ENCODE measurements at places on chromosomes 7 and 10.

DNA sequence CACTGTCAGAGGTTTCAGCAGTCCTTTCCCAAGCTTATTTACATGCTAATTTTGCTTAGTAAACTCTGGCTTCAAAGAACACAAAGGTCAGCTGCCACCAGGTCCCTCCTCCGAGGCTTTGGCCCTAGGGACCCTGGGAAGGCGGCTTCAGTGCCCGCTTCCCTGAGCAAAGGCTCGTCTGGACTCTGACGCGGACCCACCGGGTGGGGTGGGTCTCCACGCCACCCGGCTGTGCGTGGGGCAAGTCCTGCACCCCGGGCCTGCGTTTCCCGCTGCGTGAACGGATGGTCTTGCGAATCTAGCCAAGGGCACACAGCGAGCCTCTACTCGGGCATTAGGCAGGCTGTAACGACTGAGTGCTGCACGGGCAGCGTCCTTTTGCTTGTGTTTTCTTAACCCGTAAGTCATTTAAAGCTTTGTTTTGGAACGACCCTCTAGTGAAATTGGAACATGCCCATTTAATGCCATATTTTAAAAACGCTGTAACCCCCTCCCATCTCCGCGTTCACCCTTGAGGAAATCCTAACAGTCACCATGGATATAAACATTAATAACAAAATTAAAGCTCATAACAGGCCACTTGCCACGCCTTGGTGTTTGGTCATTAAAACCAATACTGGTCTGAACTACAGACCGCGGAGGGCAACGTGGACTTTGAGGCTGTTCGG, 828 bp downstream of the BNIP3 start:
- H3K4me3 ChIP-seq = peak overlapping the region; percentile 82
- H3K27ac ChIP-seq = peak overlapping the region; percentile 65
- H3K4me1 ChIP-seq = peaks cover 42% of the 10 kb centered on the region
- H3K27me3 ChIP-seq = no peaks in the 10 kb centered on the region
- no peak for DNase-seq

- peaks cover 6% of the 10 kb centered on the region for H3K27me3 ChIP-seq
- H3K4me1 ChIP-seq = no peaks in the 10 kb centered on the region
- no peak overlapping the region for H3K4me3 ChIP-seq
Observed at GRCh38 chr10:92656266-92656961, 33.3 kb upstream of the HHEX start.

DNA sequence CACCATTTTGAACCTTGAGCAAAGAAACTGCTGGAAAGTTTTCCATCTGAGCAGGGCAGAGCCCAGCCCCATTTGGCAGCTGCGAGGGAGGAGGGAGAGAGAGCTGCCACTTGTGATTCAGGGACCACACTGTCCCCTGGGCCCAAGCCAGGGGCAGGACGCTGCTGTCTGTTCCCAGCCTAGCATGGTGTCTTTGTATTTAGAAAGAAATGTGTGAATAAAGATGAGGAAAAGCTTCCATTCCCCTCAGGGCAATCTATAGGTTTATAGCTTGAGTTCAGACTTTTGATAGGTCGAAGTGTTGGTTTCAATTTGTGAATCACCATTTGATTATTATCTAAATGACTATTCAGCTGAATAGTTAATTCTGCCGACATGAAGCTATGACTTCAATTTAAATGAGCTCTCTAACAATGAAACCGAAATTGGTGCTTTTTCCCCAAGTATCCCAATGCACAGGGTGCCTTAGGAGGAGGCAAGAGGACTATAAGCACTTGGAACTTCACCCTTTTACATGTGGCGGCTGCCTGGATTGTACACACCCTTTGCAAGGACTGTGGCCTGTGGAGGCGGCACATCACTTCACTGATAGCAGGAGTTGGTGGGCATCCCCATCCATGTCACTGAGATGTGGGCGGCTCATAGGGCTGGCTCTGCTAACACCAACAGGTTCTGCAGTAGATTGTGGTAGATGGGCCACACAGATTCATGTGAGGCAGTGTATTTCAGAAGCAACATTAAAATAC, 223.5 kb downstream of the CCDC3 start:
- H3K27ac ChIP-seq = no peak overlapping the region
- H3K4me3 ChIP-seq = no peak overlapping the region
- H3K27me3 ChIP-seq = no peaks in the 10 kb centered on the region
- DNase-seq = peak; percentile 18

GRCh38 chr7:113775401-113775800, 143.4 kb downstream of the PPP1R3A start:
- H3K27me3 ChIP-seq = no peaks in the 10 kb centered on the region
- H3K4me1 ChIP-seq = no peaks in the 10 kb centered on the region
- no peak overlapping the region for H3K4me3 ChIP-seq
- no peak for DNase-seq

- no peak overlapping the region for H3K27ac ChIP-seq
- no peaks in the 10 kb centered on the region for H3K27me3 ChIP-seq
- no peak for DNase-seq
- H3K4me1 ChIP-seq = peaks cover 58% of the 10 kb centered on the region
- no peak overlapping the region for H3K4me3 ChIP-seq
Observed at GRCh38 chr7:135207406-135208101, 3.8 kb downstream of the WDR91 start.

DNA sequence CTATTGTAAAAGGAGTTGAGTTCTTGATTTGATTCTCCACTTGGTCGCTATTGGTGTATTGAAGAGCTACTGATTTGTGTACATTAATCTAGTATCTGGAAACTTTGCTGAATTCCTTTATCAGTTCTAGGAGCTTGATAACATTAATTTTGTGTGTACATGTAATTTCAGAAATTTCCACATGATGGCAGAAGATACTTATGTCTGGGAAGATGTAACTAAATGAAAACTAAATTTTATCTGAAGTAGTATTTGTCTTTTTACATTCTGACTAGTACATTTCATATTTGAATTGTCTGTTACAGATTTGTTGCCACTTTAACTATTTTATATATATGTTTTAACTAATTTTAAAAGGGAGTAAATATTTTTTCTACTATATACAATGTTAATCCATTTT, 27.6 kb downstream of the SDHAF3 start:
- H3K27ac ChIP-seq = no peak overlapping the region
- H3K4me3 ChIP-seq = no peak overlapping the region
- H3K4me1 ChIP-seq = peaks cover 3% of the 10 kb centered on the region
- H3K27me3 ChIP-seq = no peaks in the 10 kb centered on the region
- DNase-seq = no peak
- peaks cover 29% of the 10 kb centered on the region for H3K36me3 ChIP-seq

DNA sequence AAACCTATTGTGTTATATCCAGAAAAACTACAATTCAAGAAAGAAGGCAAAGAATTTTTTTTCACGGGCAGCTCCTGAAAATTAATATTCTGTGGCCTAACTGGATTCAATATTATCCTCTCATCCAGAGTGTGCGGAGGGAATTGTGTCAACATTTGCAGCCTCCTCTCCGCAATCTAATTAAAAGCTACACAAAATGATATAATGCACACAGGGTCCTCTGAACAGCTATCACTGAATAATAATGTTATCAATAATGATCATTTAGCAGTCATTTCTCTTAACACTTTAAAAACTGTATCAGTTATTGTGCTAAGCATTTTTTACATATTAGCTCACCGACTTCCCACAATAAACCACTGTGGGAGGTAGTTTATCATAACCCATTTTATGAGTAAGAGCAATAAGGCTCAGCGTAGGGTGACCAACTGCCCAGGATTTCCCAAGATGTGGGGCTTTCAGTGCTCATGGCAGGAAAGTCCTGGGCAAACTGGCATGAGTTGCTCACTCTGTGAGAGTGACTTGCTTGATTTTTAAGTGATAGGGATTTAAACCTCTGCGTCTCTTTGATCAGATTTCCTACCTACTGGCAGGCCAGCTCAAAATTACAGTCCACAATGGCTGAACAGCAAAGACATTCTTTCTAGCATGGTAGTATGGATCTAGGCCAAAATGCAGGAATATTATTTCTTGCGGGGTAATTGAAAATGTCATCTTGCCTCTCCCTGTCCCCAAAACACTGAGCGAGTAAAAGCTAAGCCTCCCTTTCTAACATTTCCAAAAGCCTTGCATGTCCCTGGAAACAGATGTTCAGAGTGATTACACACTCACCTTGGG, 65.7 kb downstream of the AOAH start:
- peaks cover 14% of the 10 kb centered on the region for H3K4me1 ChIP-seq
- H3K27ac ChIP-seq = no peak overlapping the region
- no peak for DNase-seq
- no peaks in the 10 kb centered on the region for H3K36me3 ChIP-seq
- no peaks in the 10 kb centered on the region for H3K27me3 ChIP-seq
